ENCODE measurements at places on chromosomes 4 and X. TPM values are rescaled to one million over a fixed set of nuclear protein-coding genes. Genes with fewer than 3 reads are reported as not detected.

The DMRTC1B gene
- 2.7 TPM for total RNA-seq

DNA sequence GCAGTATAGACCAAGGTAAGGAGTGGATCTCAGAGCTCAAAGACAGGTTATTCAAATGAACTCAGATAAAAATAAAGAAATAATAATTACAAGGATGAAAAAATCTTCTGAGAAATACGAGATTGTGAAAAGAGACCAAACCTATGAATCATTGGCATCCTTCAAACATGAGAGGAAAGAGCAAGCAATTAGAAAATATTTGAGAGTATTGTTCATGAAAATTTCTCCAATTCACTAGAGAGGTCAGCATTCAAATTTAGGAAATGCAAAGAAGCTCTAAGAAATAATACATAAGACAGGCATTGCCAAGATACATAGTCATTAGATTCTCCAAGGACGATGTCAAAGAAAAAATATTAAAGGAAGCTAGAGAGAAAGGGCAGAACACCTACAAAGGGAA is 93.5 kb upstream of the GALNTL6 start:
- no peak for DNase-seq

- DNase-seq = no peak
These were observed 11.2 kb upstream of the AMOT start for GRCh38 chrX:112851806-112852205.

- DNase-seq = no peak
These were observed 62.4 kb downstream of the TMEM165 start for GRCh38 chr4:55458164-55458563.

DNA sequence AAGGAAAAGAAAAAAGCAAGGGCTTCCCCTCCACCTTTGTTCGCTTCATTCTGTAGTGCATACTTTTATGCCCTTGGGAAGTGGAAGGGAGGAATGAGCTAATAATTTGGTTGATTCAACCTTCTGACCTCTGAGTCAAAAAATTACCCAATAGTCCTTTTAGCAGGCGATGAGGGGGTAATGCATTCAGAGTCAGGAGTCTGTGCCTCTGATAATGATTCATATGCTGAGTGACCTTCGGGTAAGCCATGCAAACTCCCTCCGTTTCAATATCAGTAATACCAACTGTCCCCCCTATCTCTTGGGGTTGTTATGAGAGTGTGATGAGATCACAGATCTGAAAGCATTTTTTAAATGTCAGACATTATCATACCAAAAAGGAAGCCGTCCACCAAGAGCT is 41.6 kb upstream of the ACSL4 start:
- no peak for DNase-seq

DNA sequence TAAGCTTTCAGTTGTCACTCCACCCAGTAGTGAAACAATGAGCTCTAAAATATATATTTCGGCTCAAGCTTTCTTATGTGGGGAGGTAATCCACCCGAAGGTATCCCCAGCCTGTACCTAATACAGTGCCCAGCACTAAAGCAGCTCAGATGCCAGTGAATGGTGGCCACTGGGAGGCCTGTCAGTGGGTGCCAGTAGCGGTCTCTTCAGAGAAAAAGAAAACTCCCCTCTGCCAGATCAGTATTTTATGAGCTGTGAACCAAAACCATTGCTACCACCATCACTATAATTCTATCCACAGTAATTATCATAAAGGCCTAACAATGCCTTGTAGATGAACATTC is 835 bp upstream of the NFKB1 start:
- peak; percentile 37 for DNase-seq

DNA sequence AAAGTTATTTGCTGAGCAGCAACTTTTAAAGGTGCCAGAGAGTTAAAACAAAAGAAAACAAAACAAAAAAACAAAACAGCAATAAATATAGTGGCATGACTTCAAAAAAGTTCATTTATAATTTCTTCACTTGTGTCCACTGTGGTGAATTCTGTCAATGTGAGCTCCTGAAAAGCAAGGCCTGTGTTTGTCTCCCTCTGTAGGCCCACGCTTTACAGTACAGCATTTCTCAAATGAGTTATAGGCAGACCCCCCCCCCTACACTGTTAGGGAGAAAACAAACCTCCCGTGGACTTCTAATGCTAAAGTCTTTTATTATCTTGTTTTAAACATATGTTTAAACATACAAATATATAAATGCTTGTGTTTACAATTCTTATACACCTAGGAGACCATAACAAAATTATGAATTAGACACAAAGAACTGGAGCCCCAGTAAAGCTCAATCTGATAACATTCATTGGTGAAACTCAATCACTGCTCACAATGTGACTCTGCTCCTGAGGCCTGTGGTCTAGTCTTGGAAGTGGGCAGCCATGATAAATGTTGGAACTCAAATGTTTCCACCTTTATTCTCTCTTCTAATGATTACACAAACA is 47.0 kb upstream of the SCOC start:
- no peak for DNase-seq

GRCh38 chr4:52991472-52991871 is 129.4 kb downstream of the RASL11B start:
- no peak for DNase-seq

DNA sequence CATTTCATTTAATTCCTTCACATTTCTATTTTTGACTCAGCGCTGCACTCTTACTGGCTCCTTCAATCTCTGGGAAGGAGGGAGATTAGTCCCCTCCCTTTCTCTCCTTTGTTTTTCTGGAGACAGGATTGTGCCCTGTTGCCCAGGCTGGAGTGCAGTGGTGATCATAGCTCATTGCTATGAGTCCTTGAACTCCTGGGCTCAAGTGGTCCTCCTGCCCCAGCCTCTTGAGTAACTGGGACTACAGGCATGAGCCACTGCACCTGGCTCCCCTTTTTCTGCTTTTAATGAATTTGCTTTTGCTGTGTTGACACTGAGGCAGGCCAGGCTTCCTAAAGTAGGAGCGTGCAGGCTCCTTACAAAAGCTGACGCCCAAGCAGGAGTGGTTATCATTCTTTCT is 10.5 kb downstream of the TBC1D14 start:
- DNase-seq = no peak

DNA sequence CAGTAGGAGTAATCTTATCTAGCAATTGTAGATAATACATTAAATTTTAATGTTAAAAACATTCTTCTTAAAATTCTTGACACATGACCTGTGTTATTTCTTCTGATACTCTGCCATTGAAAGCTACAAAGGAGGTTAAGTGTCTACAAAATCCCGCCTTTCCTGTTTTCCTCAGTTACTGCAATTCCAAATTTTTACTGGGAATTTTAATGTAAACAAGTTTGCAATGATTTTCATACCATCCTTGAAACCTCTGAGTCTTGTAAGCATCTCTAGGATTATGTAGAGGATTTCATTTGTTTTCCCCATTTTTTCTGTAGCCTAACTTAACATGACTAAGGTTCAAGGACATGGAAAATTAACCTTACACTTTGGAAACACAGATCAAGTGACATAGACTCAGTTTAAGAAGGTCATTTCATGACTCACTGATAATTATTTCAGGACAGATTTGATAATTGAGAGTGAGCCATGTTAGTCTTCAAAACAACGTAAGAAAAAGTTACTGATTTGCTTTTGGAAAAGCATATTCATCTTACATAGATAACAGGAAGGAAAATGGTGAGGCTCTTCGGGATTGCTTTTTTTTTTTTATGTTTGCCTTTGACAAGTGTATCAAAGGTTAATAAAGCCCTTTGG is 39.6 kb upstream of the PDLIM5 start:
- DNase-seq = no peak

DNA sequence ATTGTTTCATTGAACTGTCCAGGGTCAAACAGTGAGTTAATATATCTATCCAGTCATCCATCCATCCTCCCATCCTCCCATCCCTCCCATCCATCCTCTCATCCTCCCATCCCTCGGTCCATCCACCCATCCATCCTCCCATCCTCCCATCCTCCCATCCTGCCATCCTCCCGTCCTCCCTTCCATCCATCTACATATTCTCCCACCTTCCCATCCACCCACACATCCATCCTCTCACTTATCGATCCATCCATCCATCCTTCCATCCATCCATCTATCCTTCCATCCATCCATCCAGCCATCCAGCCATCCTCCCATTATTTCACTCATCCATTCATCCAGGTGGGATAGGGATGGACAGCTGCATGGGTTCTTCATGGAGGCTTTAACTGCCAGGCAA is 35.4 kb upstream of the PSAPL1 start:
- DNase-seq = no peak

DNA sequence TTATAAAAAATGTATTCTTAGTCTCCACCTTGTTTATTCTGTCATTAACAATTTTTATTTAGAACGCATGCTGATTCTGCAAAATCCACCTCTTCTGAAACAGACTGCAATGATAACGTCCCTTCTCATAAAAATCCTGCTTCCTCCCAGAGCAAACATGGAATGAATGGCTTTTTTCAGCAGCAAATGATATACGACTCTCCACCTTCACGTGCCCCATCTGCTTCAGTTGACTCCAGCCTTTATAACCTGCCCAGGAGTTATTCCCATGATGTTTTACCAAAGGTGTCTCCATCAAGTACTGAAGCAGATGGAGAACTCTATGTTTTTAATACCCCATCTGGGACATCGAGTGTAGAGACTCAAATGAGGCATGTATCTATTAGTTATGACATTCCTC is 75.6 kb upstream of the SMARCA5 start:
- DNase-seq = no peak

The VEGFD gene
- not detected for total RNA-seq

The SPATA4 gene
- not detected for total RNA-seq

- DNase-seq = no peak
These were observed 950.2 kb upstream of the SLIT2 start for GRCh38 chr4:19301527-19301926.

DNA sequence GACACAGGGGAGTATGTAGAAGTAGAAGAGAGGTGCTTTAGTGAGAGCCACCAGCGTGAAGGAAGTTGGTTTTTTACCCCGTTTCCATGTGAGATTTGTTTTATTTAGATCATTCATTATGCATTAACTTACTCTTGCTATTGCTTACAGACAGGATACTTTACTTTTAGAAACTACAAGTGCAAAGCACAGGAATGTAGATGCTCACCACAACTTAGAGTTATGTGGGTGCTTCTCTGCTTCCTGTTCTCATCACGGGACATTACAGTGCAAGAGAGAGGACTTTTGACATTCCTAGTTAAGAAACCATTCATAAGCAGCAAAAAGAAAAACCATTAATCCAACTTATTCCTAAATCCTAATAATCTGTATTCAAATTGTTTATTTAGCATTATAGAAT is 25.6 kb upstream of the SPANXD start:
- no peak for DNase-seq

DNA sequence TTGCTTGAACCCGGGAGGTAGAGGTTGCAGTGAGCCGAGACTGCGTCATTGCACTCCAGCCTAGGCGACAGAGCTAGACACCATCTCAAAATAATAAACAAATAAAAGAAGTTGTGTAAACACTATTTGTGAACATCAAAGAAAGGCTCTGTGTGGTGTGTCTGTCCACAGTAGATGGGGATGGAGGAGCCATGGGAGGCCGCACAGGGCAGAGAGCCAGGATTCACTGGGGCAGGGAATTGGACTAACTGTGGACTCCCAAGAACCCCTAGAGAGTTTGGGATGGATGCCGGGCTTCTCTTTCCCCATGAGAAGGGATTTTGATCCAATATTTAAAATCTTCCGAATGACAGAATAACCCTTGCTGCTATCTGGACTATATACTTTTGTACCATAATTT is 26.5 kb downstream of the TBC1D1 start:
- DNase-seq = no peak

DNA sequence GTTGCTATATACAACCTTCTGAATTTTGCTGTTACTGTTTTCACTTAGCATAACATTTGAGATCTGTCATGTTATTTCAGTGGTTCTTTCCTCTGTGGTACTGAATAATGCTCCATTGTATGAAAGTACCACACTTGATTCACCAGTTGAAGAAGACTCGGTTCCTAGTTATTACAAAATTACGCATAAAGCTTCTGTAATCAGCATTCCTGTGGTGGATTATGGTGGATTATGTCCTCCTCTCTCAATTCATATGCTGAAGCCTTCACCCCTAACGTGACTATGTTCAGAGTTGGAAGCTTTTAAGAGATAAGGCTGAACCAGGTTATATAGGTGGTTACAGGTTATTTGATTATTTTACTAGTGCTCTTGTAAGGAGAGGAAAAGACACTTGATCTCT is 2143.5 kb upstream of the AGA start:
- no peak for DNase-seq

The SH3RF1 gene
- total RNA-seq = 0.08 TPM

The EBP gene
- total RNA-seq = 35.3 TPM

DNA sequence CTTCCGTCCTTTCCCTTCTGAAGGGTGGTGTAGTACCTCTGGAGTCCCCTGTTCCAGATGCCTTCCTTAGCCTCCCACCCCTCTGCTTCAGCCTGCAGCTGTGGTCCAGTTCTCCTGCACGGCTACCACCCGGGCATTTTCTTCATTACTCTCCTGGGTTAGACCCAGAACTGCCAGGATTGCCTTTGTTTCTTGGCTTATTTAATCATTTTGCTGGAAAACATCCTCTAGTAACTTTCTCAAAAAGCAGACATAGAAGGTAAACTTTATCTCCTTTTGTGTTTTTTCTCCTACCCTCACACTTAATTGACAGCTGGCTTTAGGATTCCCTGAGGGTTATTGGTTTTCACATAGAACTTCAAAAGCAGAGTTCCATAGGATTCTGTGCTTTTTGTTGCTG is 20.2 kb downstream of the ANAPC4 start:
- DNase-seq = no peak

DNA sequence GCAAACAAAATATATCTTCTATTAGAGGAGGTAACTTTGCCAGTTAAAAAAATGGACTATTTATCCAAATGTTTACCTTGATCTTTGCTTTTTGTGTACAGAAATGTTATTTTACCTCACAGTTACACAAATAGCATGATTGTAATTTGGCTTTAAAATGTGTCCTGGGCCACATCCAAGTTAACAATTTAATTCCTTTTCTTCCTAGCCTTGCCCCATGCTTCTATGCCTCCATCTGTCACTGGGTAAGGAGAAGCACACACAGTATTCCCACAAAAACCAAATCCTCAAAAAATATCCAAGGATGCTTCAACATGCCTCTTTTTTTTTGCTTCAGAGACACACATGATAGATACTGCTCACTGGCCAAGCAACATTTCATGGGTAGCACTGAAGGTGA is 30.9 kb downstream of the GRXCR1 start:
- no peak for DNase-seq

DNA sequence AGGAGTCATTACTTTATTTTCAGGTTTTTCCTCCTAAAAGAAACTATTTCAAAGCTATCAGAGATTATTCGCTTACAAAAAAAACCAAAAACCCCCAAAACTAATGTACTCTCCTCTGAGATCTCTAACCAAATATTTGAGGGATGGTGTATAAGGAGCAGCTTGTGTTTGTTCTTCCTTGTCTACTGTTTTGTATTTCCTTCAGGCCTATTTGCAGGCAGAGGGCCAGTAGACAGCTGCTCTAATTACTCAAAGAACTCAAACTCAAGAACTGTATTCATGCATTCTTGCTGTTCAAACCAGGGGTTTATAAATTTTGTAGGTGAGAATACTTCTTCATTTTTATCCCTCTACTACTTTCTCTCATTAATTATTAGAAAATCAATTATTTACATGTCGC is 51.3 kb downstream of the SH3RF1 start:
- no peak for DNase-seq
